Breast epithelium (tissue), 4 donors: ENCODE measurements at places on chromosomes 3 and 15. TPM values are rescaled to one million over a fixed set of nuclear protein-coding genes. Genes with fewer than 3 reads are reported as not detected.

The MNS1 gene
- 2.5 TPM for total RNA-seq

The UBA7 gene
- 50.5 TPM for total RNA-seq

The TUSC2 gene
- total RNA-seq, result 25.9 TPM

The PIGBOS1 gene
- total RNA-seq, result 11.8 TPM

DNA sequence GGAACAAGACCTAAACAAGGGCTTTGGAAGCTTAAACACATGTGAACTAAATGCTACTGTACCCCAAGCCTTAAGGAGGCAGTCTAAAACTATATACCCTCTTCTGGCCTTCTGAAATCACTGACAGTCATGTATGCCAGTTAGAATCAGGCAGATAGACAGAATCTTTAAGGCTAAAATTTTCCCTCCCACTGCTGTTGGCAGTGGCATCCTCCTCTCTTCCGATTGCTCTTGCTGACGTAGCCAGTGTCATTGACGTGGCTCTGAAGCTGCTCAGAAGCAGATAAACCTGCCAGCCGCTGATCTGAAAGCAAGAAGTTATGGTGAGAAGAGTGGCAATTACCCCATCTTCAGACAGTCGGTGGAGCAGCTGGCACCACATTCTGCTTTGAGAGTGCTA lies 3.3 kb downstream of the RYR3 start:
- H3K27ac ChIP-seq, result no peak overlapping the region
- no peak overlapping the region for H3K4me3 ChIP-seq
- no peaks in the 10 kb centered on the region for H3K36me3 ChIP-seq
- DNase-seq, result no peak
- H3K4me1 ChIP-seq, result no peaks in the 10 kb centered on the region
- peaks cover 22% of the 10 kb centered on the region for H3K27me3 ChIP-seq

DNA sequence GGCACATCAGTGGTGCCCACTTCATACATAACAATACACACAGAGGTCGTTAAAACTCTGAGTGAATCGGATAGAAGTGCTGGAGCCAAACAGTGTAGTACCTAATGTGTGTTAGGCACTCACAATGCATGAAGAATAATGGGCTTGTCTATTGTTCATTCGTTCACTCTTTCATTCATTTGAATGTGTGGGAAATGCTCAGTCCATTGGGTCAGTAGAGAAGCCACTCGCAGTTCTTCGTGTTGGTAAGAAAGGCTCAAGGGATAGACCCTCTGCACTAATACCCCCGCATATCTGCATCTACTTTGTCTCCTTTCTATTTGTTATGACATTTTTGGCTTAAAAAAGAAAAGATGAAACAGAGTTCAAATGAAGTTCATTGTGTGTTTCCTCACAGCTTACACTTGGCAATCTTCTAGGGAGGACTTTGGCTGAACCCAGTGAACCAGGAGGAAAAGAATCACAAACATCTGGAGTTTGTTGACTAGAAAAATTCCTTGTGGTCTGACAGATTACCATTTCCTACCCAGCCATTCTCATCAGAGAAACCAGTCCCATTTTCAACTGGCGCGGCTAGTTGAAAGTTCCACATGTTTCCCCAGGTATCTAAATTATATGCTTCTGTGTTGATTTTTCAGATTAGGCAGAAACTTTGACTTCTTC lies 32.8 kb upstream of the MFSD1 start:
- no peak overlapping the region for H3K4me3 ChIP-seq
- H3K27ac ChIP-seq, result peak overlapping the region; percentile 92
- no peaks in the 10 kb centered on the region for H3K27me3 ChIP-seq
- no peaks in the 10 kb centered on the region for H3K36me3 ChIP-seq
- peaks cover 63% of the 10 kb centered on the region for H3K4me1 ChIP-seq

- DNase-seq, result no peak
- no peaks in the 10 kb centered on the region for H3K27me3 ChIP-seq
- no peak overlapping the region for H3K4me3 ChIP-seq
- no peaks in the 10 kb centered on the region for H3K36me3 ChIP-seq
- no peaks in the 10 kb centered on the region for H3K4me1 ChIP-seq
Observed at GRCh38 chr3:29527246-29527645, 246.4 kb downstream of the RBMS3 start.
